Lung microvascular endothelial cell (primary cell): ENCODE measurements at places on chromosomes 12 and 14.

DNA sequence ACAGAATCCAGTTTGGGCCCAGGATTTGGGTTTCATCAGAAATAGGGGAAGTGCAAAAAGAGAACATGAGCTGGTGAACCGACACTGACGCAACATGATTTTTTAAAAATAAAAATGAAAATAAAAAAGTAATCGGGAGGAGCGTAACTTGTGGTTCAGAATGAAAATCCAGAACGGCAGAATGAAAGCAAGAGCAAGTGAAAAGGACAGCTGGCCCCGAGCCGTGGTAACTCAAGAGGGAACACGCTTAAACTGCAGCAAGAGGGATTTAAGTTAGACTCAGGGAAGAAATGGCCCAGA lies 1.6 kb downstream of the SLC6A12 start:
- no peak for DNase-seq

- DNase-seq = no peak
Measured at GRCh38 chr12:12427568-12427967, 70.7 kb downstream of the BORCS5 start.

- peak; percentile 43 for DNase-seq
Measured at GRCh38 chr12:124786061-124786964, 77.4 kb downstream of the SCARB1 start.

DNA sequence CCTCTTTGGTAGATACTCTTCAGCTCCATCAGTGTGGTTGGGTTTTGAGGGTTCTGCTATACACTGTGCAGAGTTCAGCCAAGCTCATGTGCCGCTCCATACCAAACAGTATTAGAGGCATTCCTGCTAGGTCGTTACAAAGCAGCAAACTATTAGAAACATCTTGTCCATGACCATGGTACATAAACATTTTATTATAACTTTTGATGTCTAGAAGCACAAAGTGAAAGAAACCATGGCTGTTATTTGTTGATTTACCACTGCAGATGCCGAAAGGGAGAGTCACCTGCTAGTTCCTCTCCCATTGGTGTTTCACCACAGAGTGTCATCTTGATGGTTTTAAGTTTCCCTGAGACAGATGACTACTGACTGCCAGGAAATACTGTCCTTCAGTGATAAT lies 242.0 kb downstream of the ADAMTS20 start:
- no peak for DNase-seq

- peak; percentile 48 for DNase-seq
Measured at GRCh38 chr12:98456576-98457573, 58.5 kb upstream of the TMPO start.

GRCh38 chr12:104692557-104693218 lies 235.9 kb downstream of the CHST11 start:
- no peak for DNase-seq

DNA sequence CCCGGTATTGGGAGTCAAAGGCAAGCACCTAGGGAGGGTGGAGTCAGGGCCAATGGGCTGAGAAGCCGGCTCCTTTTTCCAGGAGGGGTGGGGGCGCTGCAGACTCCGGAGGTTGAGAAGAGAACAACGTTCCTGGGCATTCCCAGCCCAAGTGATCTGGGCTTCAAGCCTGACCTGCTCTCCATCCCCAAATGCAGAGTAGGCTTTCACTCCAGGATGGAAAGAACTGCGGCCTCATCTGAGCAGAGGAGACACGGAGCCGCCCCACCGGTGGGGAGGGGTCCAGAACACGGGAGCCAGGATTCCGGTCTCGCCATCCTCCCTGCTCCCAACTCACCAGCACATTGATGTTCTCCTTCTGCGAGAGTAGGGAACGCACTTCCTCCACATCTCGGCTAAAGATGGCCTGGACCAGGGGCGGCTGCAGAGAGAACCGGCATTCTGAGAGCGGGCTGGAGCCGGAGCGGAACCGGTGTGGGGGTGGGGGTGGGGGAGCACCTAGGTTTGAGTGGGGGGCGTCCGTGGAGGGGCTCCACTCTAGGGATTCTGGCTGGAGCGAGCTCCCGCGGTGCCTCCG lies 605 bp downstream of the ANKRD52 start:
- DNase-seq = peak; percentile 19

DNA sequence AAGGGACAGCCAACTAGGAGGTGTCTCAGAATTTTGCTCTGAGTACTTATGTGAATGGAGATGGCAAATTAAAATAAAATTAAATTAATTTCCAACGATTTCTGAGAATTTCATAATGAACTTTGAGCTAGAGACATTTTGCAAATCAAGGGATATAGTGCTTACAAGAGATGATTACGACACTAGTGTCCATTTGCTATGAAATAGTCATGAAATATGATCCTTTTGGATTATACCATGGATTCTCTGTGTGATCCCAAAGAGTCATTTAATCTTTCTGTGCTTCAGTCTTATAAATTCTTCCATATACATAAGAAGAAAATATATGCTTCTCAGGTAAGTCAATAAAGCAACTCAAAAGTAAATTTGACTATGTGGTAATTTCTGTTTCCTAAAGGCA lies 240.6 kb downstream of the SLC25A21 start:
- DNase-seq = no peak

GRCh38 chr12:132326646-132327045 lies 2.7 kb downstream of the GALNT9 start:
- DNase-seq = no peak

- no peak for DNase-seq
Measured at GRCh38 chr12:65427646-65428045, 149.2 kb downstream of the MSRB3 start.

GRCh38 chr14:43168371-43168925 lies 1338.6 kb downstream of the FSCB start:
- no peak for DNase-seq

DNA sequence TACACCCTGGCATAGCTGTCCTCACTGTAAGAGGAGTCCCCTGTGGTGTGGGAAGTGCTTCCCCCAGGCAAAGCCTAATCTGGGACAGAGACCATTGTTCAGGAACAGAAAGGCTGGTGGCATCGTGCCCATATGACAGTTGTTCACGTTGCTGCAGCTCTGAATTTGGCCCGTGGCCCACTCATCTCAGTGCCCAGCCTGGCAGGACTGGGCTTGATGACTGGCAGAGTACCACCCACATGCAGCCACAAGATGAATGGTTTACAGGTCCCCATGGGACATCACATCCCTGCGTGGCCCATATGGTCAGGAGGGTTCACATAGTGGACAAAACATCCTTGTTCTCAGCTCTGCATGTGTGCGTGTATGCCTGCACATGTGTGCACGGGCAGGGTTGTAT lies 17.5 kb downstream of the IQSEC3 start:
- no peak for DNase-seq

GRCh38 chr14:37638599-37638998 lies 43.2 kb downstream of the TTC6 start:
- no peak for DNase-seq

GRCh38 chr12:80714055-80714454 lies 2.7 kb upstream of the MYF5 start:
- no peak for DNase-seq

DNA sequence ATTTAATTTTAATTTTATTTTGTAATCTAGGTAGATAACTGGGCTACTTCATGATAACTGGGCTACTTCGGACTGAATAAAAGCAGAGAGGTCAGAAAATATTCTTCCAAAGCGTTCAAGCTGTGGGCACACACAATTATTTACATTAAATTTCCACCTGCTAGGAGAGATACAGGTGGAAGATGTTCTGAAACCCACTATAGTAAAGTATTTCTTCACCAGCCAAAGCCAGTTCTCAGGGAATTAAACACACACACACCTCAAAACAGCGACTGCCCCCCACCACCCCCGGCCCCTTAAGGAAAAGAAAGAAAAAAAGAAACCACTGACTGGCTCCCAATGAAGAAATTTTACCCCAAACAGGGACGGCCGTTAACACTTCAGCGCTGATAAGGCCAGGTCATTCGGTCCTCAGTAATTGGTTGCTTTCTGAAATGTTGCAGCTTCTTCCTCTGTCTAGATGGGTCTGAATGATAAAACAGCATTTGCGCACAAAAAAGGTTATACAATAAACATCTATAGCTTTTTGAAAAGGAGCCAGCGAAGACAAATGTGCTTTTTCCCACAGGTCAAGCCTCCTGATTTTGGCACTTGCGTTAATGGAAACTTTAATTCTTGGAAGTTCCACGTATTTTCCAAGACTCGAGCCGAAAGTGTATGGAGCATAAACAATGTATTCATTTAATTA lies 771 bp upstream of the KCNJ8 start:
- no peak for DNase-seq

GRCh38 chr14:54809767-54810166 lies 92.9 kb downstream of the GCH1 start:
- DNase-seq = no peak

DNA sequence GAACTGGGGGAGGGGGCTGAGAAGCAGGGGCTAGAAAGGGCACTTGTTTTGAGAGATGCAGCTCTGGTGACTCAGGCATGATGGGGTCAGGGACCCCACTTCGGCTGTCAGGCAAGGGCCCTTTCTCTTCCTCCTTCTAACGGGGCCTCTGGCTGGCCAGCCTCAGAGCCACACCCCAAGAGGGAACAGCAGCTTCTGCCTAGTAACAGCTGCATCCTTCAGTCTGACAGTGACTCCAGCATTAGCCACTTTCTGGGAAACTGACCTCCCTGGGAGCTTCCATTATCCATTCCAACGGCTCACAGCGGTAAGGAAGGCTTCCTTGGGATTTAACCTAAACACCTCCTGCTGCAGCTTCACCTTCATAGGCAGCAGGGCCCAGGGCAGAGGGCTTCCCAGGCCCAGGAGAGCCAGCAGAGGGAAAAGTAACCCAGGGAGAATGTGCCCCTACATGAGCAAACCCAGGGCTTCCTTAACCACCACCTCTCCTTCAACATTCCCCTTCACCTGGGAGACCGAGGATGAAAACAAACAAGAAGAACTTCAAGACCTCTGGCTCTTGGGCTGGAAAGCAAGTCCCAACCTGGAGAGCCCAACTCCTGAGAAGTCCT lies 2.7 kb downstream of the NCKAP5L start:
- DNase-seq = no peak

- DNase-seq = no peak
Measured at GRCh38 chr14:23521785-23522640, 29.6 kb downstream of the ZFHX2 start.

DNA sequence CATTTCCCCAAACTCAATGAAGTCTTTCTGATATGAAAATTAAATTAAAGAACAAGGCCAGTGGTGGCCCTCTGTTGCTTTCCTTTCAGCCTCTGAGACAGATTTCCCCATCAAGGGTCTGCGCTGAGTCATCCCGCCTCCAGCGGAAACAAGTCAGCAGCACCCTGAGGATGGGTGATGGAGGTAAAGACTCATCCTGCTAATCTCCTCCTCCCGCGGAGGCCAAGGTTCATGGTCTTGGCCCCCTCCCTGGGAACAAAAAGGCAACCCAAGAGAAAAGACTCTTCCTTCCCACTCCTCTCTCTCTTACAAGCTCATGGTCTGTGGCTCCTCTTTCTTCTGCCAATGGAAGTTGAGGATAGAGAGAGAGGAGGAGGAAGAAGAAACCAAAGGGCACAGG lies 9.0 kb upstream of the NUMB start:
- no peak for DNase-seq

GRCh38 chr12:47100160-47100559 lies 20.4 kb upstream of the AMIGO2 start:
- no peak for DNase-seq

- DNase-seq = no peak
Measured at GRCh38 chr12:92362126-92362525, 216.5 kb upstream of the BTG1 start.

DNA sequence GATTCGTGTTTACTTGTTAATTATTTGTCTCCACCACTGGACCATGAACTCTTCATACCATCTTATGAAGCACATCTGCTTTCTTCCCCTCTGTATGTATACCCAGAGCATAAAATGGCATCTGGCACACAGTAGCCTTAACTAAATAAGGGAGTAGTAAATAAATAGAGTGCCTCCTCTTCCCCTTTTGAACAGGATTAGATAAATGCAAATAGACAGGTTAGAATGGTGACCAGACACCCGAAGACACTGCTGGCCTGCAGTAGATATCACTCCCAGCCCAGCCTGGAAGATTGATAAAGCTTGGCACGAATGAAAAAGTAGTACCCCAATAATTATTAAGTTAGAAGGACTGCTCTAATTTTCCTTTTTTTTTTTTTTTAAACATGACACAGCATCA lies 6.9 kb downstream of the GALNT4 start:
- no peak for DNase-seq

- no peak for DNase-seq
Measured at GRCh38 chr12:62701492-62701891, 233.5 kb downstream of the PPM1H start.

DNA sequence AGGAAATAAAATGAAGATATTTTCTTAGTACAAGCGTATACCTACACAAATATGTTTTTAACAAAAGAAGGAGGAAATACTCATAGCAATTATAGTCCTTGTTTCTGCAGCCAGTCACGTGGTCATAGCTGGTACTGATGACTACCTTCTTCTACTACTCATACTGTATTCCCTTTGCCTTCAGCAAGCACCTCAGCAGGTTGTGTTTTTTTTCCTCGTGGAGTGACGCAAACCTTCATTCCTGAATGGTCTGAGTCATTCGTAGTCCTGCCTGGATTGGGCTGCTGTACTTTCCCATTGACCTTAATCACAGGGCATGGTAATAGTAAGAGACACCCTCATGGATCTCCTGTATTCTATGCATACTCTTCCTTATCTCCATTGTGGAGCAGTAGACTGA lies 25.7 kb upstream of the SLC16A7 start:
- DNase-seq = no peak

DNA sequence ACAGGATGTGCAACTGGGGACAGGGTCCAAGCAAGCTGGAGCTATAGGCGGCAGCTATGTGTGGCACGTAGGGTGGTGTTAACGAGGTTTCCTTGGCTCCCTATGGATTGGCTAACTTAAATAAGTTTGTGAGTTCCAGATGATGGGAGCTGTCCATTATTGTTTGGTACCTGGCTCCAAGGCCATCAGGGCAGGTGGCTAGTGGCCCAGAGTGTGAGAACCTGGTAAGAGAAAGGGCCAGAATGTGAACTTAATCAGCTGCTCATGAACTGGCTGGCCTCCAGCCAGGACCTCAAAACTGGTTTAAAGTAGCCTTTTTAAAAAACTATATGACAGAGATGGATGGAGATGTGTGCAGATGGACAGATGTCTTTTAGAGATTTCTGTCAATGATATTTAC lies 1.5 kb upstream of the BDKRB2 start:
- DNase-seq = no peak

- peak; percentile 85 for DNase-seq
Measured at GRCh38 chr14:68137704-68138619, 318.4 kb downstream of the RAD51B start.

DNA sequence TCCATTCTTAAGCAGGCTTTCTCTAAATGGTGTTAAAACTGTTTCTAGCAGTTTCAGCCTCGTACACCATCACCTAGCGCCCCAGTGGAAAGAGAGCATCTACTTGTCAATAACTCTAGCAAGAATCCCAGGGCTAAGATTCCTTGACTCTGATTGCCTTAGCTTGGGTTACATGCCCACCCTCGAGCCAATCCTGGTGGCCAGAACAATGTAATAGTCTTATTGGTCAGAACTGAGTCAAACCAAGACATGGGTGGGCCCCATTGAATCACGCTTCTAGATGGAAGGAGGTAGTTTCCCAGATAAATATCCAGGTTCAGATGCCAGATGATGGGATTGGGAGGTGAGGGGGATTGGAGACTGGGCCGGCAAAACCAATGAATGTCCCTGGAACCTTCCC lies 55.9 kb upstream of the MED13L start:
- DNase-seq = no peak
